ENCODE measurements at places on chromosomes 5 and 9.

DNA sequence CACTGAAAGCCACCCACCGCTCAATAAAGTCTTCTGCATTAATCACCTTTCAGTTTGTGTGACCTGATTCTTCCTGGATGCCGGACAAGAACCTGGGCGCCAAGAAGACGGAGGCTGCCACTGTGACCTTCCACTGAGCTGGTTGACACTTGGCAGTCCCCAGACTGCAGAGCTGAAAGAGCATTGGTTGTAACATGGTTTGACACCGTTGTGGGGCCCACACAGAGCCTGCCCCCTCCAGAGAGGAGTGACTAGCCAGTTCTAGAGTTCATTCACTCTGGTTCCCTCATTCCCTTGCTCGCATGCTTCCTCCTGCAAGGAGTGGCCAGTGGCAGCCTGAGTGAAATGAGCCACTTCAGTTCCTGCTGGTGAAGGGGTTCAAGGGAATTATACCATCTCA lies 86.2 kb upstream of the ANXA1 start:
- DNase-seq, result no peak

DNA sequence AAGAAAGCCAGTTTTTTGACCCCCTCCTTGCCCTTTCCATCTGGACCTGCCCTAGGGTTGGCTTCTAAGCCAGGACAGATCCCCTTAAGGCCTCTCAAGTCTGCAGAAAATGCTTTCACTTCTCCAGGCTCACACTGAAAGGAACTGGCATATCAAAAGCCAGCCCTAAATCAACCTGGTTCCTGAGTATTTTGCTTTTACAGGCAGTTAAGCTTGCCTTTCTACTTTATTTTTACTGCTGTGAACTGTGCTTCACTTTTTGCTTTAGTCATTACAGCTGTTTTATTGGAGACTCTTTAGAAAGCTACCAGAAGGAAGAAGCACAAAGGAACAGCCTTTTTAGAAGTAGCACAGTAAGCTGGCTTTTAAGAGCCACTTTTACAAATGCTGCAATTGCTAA lies 5.0 kb downstream of the TARS1 start:
- no peak for DNase-seq

GRCh38 chr5:93364378-93364777 lies 216.6 kb downstream of the NR2F1-AS1 start:
- DNase-seq, result no peak

DNA sequence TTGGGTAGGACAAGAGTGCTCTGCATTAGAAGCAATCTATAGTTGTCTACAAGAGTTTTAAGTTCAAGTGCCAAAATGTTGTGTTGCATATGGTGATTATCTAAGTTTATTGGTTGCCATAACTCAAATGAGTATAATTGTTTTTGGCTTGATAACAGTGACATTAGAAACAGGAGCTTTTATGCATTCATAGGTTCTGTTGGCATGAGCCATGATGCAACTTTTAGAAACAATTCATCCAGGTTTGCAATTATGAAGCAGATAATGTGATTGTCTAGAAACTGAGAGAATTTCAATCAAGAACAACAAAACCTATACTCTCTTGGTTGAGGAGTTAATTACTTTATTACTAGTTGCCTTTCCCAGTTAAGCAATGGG lies 137.0 kb downstream of the PBX3 start:
- DNase-seq, result no peak

DNA sequence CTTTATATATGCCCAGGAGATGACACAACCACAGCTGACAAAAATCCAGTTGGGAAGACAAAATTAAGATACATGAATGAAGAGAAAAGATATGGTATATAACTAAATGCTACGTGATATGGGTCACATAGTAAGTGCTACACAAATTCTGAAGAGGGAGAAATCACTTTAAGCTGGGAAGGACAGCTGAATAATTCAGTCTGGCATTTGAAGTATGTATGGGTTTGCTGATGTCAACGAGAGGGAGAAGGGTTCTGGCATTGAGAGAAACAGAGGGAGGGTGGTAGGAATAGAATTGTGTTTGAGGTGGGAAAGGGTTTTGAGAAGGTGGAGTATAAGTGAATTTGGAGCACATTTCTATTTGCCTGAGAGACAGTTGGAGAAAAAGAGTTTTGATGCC lies 6.7 kb upstream of the SLIT3 start:
- DNase-seq, result no peak

DNA sequence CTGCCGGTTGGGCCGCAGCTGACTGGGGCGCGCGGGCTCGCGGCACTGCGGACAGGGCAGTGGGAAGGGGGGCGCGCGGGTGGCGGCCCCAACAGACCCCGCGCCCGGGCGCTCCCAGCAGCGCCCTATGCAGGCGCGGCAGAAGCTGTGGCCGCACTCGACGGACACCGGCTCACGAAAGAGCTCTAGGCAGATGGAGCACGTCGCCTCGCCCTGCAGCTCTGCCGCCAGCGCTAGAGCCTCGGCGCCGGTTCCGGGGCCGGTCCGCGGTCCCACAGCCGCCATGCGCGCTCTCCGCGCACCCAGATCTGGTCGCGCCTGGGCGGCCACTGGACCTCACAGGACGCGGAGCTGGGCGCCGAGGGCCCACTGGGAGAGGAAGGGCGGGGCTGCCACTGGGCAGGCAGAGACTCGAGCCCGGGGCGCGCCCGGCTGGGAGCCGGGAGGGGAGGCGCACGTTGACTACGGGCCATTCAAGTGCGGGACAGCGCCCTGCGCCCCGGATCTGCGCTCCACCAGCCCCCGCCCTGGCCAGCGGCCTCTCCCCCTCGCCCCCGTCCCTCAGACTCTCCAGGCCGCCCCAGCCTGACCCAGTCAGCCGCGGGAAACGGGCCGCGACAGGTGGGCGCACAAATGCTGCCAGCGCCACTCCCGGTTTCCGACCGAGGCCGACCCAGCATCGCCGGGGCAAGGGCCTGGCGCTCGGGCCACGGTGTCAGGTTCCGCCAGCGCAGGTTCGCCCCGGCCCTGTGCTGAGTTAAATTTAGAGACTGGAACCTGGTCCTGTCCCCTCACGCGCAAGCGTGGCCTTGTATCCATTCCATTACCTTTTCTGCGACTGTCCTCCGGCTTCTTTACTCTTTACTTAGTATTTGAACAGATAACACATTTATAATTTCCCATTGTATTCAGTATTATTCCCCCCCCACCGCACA lies at the start of gene TRIM7:
TSS of gene TRIM7 (minus strand) at position 371 of the 935 bp plus-strand sequence. CDS start at position 285, 86 bp downstream.
- no peak for DNase-seq

DNA sequence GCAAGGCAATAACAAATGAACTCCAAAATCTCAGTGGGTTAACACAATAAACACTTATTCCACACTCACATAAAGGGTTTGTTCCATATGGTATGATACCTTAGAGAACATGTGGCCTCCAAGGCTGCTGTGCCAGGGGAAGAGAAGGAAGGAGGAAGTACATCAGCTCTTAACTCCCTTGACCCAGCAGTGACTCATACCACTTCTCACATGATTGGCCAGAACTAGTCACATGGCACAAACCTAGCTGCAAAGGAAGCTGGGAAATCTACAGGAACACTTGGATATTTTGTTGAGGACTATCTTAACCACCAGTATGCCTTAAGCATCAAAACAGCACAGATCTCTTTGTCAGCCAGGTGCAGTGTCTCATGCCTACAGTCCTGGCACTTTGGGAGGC lies 99.3 kb downstream of the SLIT3 start:
- no peak for DNase-seq

- DNase-seq, result no peak
Measured at GRCh38 chr5:150407096-150407720, 5.5 kb downstream of the CD74 start.

DNA sequence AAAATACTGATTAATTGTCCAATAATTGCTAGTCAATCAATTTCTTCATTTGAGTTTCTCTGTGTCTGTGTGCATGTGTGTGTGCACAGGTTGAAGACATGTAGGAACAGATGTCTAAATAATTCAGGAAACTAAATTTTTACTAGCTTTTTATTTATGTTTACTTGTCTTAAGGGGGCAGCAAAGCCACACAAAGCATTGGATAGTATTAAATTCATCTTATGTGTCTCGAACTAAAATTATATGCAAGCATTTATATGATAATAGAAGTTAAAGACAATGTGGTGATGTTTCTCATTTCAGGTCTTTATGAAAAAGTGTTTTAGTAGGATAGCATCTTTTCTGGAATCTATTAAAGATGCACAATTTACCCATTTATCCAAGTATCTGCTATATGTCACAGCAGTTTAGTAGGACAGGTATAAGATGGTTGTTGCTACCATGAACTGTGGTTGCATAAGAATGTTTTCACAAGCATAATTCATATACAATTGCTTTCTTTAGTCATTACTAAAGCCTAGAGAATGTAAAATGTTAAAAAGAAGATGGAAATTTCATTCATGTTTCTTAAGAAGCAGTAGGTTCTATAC lies 784.6 kb upstream of the NUDT12 start:
- DNase-seq, result no peak

DNA sequence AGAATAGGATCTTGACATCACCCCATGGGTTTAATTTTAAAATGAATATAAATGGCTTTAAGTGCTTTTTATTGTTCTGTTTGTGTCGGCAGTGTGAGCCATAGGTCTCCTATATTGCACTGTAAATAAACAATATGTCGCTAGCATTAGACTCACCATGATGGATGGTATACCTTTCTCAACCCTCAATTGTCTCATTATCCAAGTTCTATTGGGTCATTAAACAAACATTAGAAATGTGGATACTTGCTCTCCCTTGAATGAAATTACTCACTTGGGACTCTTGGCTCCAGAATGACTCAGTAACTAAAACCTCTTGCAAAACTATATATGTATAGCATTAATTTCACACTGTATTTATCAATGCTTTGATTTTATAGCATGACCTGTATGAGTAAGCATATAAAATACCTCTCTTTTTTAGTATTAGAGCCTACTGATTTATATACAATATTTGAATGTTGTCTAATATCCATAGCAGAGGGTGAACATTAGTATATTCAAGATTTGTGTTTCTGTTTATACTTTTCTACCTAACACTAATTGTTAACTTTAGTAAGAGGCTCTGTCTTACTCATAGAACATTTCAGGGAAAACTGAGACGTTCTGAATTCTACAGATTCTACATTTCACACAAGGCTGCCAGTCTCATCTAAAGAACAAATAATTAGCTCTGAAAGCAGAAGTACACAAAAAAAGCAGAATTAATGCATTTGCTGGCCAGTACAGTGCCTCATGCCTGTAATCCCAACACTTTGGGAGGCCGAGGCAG lies 303.8 kb upstream of the PRR16 start:
- DNase-seq, result no peak

DNA sequence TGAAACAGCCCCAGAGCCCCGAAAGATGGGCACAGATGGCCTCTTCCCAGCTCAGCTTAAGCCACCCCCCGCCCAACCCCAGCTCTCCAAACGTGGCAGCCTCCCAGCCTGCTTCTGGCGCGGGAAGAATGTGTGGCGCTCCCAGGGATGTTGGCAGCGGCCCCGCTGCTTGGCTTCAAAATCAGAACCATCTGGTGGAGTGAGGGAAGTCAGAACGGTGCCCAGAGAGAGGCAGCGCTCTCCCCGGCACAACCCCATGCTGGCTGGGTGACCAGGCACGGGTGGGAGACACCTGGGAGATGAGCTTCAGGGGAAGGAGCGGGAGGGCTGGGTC lies 72.7 kb upstream of the ORM1 start:
- peak; percentile 11 for DNase-seq

- DNase-seq, result no peak
Measured at GRCh38 chr9:82903503-82903902, 159.4 kb downstream of the RASEF start.

GRCh38 chr5:167649471-167649870 lies 642.0 kb upstream of the WWC1 start:
- no peak for DNase-seq

- DNase-seq, result no peak
Measured at GRCh38 chr5:146682899-146683532, 167.0 kb upstream of the GPR151 start.

DNA sequence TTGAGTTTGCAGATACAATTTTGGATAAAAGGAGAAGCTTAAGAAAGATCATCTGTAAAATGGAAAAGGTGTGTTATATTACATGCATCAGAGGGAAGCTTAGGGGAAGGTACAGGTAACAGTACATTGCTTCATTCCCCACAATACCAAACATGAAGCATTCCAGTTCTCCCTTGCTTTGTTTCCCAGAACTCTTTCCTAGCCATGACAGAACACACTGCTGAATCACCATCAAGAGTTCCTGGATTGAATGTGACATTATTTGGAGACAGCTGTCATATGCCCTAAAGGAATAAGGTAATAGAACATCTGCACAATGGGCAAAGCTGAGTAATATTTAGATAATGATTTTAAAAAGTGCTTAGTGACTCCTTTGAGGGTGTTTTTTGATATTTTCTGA lies 303.5 kb upstream of the ST8SIA4 start:
- no peak for DNase-seq

- DNase-seq, result no peak
Measured at GRCh38 chr9:71830929-71831328, 62.6 kb upstream of the CEMIP2 start.

DNA sequence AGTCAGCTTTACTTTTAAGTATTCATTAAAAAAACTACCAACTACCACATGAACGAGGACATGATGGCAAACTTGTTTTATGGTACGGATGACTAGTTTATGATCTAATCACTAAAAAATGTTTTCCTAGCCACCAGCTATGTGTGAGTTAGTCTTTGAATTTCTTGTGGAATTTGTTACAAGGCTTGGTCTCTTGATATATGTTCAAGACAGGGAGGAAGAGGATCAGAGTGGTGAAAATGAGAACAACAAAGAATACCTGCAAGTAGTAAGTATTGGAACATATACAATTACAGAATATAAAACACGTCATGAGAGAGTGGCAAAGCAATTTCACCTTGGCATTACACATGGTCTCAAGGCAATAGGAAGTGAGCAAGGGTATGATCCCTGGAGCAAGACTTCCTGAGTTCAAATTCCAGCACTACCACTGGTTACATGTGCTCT lies 548.6 kb upstream of the TLE4 start:
- DNase-seq, result no peak

DNA sequence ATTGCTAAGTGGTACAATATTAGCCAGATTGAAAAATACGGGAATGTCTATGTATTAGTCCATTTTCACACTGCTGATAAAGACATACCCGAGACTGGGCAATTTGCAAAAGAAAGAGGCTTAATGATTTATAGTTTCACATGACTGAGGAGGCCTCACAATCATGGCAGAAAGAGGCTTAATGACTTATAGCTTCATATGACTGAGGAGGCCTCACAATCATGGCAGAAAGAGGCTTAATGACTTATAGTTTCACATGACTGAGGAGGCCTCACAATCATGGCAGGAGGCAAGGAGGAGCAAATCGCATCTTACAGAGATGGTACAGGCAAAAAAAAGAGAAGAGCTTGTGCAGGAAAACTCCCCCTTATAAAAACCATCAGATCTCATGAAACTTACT lies 32.3 kb upstream of the OLFM1 start:
- no peak for DNase-seq

- no peak for DNase-seq
Measured at GRCh38 chr9:4579001-4579400, 83.1 kb upstream of the PLPP6 start.

Measured in NCI-H2029 treated with DMSO at 0.1 percent for 48 hours (cell line).